ENCODE measurements at places on chromosomes 13 and 19.

DNA sequence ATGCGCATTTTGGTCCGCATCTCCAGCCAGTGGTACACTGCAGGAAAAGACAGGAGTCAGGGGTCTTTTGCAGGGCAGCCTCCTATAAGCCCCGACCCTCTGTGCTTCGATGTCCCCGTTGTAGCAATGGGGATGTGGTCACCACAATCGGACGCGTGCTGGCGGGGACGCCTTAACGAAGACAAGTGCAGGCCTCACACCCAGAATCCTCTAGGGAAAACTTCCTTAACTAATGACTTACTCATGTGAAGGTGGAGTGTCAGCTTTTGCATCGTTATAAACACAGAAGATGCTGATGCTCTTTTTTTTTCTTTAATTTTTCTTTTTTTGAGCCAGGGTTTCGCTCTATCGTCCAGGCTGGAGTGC lies 22.1 kb downstream of the VASP start:
- no peak for DNase-seq

- no peak for DNase-seq
Observed at GRCh38 chr13:50942630-50943311, 33.2 kb downstream of the RNASEH2B start.

DNA sequence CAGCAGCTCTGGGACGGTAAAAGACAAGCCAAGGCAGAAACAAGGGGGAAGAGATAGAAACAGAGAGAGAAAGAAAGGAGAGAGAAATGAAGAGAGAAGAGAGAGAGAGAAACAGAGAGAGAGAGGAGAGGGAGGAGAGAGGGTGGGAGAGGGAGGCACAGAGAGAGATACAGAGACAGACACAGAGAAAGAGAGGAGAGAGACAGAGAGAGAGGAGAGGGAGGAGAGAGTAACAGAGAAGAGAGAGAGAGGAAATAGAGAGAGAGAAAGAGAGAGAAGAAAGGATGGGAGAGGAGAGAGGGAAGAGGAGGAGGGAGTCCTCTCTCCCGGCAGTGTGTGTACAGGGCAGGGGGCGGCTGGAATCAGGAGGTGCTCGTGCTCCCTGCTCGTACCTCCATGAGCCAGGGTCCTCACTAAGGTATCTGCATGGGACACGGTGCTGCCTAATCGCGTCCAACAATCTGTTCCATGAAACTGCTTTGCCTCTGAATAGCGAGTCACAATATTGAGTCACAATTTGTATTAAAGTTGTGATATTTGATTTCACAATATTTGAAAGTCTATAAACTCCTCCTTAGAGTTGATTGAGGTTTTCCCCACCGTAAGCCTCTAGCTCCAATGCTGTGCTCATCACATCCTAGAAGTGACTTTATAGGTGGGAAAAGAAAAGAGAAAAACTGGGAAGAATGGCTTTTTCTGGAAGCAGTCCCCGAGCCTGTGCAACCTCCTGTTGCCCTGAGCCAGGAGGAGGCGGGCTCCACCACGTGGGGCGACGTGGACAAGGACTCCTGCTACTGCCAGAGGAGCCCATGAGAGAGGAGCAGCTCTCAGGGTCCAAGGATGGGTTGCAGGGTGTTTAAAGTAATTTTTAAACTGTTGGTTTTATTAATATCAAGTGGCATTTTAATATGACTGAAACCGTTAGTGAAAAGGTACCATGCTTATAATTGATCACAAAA lies 81.7 kb upstream of the ARHGEF7 start:
- no peak for DNase-seq

DNA sequence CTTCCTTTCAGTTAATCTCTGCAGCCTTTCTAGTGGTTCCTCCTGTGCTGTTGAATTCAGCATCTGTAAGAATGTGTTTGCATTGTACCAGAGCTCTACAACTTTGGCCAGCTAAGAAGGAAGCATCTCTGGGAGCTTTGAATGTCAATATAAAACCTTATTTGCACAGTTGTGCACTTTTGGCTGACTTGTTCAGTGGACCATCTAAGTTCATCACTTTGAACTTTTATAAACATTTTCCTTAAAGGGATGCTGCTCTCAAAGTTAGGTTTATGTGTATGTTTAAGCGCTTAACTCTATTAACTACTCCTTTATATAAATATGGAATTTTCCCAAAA lies 15.6 kb downstream of the POLR1D start:
- no peak for DNase-seq

- no peak for DNase-seq
Observed at GRCh38 chr19:17579661-17580244, 24.3 kb downstream of the COLGALT1 start.

DNA sequence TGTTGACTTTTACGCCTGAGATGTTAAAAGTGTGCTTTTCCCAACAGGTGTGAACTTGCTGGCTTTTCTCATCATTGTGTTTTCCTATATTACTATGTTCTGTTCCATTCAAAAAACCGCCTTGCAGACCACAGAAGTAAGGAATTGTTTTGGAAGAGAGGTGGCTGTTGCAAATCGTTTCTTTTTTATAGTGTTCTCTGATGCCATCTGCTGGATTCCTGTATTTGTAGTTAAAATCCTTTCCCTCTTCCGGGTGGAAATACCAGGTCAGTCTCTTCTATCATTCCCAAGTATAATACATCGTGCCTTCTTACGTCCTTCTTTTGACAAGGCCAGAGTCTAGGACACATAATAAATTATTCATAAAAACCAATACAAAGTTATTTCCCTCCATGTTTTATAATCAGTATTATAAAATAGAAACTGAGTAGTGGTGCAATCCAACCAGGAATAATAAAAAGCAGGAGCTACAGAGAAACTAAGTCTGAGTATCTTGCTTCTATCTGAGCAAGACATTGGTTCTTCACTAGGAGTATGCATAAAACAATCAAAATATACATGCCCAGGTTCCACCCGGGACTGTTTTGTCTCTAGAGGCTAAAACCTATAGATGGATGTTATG lies 57.9 kb downstream of the RXFP2 start:
- DNase-seq, result no peak

- DNase-seq, result no peak
Observed at GRCh38 chr19:2213799-2214198, 22.3 kb downstream of the PLEKHJ1 start.

DNA sequence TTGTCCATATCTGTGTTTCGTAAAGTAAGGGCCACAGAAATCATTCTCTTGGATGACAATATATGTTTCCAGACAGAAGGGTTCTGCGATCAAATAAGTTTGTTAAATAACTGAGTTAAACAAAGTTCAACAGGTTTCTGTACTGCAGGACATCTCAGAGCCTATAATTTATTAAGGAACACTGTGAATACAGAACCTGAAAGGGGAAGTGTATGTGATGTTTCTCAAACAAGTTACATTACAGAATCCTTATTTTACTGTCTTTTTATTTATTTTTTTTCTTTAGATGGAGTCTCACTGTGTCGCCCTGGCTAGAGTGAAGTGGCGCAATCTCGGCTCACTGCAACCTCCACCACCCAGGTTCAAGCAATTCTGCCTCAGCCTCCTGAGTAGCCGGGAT lies 55.4 kb upstream of the GTF2F2 start:
- DNase-seq, result no peak

GRCh38 chr13:60427285-60427684 lies 30.3 kb downstream of the TDRD3 start:
- DNase-seq, result no peak

GRCh38 chr13:27411341-27411740 lies 13.1 kb upstream of the GTF3A start:
- DNase-seq, result no peak

GRCh38 chr19:37999309-38000213 lies 92.6 kb downstream of the SIPA1L3 start:
- DNase-seq, result no peak

DNA sequence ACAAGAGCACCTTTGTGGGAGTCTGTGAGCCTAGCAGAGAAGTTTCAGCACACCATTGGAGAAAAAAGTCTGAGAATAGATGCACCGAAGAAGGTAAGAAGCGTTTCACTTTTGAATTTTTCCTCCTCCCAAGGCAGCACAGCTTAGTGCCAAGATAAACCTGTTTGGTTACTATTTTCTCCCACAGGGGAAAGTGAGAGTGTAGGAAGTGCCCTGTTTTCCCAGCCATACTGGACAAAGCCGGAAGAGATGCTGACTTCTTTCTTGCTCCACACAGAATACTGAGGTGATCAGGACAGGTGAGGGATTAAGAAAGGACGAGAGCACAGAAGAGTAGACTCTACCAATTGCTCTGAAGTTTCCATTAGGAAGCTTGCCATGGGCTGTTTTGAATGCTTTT lies 1011.0 kb upstream of the MIR17HG start:
- DNase-seq, result no peak

All from Jurkat, Clone E6-1 (cell line).